ENCODE measurements at places on chromosomes 4 and X.

DNA sequence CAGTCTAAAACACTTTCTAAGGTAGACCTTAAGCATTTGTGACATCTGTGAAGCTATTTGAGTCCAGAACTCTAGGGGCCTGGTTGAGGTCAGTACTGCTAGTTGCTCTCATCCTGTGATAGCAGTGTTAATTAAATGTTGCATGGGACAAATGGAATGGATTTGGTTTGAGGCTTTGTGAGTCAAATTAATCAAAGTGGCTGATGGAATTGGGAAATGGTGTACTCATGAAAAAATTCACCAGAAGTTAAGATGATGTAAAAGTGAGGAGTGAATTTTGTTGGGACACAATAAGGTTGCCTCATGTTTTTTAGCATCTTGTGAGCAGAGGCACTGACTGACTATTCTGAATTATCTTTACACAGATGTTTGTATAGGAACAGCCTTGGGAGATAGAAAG is 99.2 kb upstream of the ARSJ start:
- peak; percentile 0 for DNase-seq

- no peak for DNase-seq
These were observed 54.6 kb downstream of the PROM1 start for GRCh38 chr4:16029262-16029661.

- DNase-seq = no peak
These were observed 66.4 kb downstream of the AMMECR1 start for GRCh38 chrX:110251526-110251925.

- DNase-seq = no peak
These were observed 273.4 kb downstream of the HS3ST1 start for GRCh38 chr4:11155208-11155867.

GRCh38 chr4:80266253-80266901 is at the start of gene FGF5:
TSS of gene FGF5 (plus strand) at chr4:80266664. CDS start at chr4:80266825, 161 bp downstream.
- DNase-seq = peak; percentile 98

- no peak for DNase-seq
These were observed 1072.3 kb downstream of the RAPGEF2 start for GRCh38 chr4:160175064-160175643.

GRCh38 chr4:76492055-76492454 is 57.0 kb downstream of the SHROOM3 start:
- DNase-seq = no peak

DNA sequence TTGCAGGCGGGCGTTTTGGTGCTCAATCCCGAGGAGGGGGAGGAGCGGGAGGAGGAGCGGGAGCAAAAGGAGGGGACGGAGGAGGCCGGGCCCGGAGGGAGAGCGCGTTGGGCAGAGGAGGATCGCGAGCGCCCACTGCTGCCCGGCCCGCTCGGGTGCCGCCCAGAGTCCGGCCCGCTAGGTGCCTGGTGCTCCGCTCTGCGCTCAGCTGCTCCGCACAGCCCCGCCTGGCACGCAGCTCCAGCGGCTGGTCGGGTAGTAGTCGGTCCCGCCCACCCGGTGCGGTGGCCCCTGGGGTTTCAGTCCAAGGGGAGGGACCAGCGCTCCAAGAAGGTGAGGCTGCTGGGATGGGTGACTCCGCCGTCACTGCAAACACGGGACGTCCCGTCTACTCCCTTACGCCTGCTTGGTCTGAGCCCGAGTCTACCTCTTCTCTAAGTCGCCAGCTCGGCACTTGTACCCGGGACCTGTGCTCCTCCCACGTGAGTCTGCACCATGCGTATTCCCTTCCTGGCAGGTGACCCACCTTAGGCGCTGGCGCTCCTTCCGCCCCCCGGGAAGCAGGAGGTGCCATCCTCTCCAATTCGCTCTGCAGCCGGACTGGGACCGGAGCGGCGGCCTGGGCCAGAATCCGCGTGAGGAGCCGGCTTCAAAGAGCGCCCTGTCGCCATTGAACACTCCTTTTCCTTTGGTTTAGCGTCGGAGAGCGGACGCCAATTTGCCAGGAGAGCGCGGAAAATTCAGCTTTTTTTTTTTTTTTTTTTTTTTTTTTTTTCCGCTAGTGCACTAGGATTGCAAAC is 405 bp upstream of the HS3ST1 start:
- no peak for DNase-seq

DNA sequence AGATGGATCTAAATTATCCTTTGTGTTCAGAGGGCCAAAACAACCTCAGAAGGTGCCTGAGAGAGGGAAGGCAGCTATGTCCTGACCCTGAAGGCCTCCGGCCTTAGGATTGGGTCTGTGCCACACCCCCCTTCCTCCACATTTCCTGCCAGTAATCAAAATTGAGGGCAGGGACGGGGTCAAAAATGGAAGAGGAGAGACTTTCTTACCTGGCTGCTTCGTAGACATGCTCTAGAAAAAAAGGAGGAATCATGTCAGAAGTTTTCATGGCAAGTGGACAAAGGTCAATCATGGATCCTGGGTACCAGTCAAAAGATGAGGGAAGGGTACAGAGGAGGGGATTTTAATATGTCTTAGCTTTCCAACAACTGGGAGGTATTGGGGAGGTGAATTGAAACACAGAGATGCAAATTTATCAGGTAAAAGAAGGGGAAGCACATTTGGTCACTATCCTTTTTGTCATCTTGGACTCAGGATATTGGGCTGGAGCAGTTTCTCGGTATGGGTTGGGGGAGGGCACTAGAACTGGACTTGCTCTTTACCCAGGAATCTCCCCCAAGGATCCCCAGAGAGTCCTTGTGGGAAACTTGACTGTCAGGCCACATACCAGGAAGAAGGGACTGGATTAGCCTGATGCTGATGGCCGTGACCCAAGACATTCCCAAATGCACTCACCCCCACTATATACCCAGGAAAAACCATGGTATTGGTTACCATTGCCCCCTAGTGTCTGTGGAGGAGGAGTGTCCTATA is 17.1 kb downstream of the VSIG4 start:
- no peak for DNase-seq

DNA sequence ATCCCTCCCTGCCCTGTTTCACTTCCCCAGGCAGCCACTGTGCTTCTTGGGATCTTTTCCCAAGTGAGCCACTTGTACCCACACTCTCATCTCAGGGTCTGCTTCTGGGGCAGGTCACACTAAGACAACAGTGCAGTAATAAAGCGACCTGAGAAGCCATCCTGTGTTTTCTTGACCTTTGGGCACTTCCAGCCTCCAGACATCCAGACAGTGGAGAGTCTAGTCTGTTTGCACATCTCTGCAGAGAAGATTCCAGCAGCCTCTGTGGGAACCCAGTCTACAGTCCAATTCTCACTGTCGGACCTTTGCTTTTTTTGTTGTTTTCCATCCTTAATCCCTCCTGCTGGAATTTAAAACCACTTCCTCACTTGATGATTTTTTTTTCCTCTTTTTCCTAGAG is 50.3 kb upstream of the ATP6AP2 start:
- DNase-seq = no peak

GRCh38 chr4:85968945-85969819 is 390.7 kb downstream of the MAPK10 start:
- peak; percentile 81 for DNase-seq

DNA sequence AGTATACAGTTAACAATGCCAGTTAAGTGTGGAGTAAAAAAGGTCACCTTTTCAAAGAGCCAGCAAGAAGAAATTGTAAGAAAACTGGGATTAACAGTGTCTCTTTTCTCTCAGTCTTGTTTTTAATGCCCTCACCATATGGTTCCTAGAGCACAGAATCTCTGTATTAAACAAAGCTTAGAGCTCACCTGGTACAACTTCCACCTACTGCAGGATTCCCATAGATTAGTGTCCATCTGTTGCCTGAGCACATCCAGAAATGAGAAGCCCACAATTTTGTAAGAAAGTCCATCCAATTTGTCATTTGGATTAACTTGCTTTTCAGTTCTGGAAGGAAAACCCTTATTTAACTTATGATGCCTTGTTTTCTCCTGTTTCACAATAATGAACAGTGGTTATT is 1037.1 kb downstream of the STPG2 start:
- DNase-seq = no peak

- DNase-seq = no peak
These were observed 134.3 kb downstream of the BMPR1B start for GRCh38 chr4:94892051-94892450.

DNA sequence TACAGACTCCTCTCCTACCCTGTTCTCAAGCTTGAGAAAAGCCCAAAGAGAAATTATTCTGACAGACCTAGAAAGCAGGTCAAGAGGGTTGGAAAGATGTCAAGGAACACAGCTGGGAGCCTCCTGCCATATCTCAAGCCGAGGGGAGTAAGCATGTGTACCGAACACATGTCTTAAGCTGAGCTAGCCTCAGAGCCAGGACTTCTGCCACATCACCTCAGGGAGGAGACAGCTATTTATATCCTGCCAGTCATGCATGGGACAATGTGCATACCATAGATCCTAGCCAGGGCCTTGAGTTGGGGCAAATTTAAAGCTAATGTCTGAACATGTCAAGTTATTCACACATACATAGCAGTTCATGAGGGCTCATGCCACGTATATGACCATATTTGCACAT is 11.8 kb downstream of the TMEM31 start:
- DNase-seq = peak; percentile 29

GRCh38 chr4:111991797-111992196 is 153.5 kb upstream of the FAM241A start:
- peak; percentile 70 for DNase-seq

GRCh38 chr4:153909672-153910071 is 120.8 kb upstream of the SFRP2 start:
- no peak for DNase-seq

GRCh38 chr4:119774840-119775239 is 146.2 kb upstream of the PDE5A start:
- no peak for DNase-seq

DNA sequence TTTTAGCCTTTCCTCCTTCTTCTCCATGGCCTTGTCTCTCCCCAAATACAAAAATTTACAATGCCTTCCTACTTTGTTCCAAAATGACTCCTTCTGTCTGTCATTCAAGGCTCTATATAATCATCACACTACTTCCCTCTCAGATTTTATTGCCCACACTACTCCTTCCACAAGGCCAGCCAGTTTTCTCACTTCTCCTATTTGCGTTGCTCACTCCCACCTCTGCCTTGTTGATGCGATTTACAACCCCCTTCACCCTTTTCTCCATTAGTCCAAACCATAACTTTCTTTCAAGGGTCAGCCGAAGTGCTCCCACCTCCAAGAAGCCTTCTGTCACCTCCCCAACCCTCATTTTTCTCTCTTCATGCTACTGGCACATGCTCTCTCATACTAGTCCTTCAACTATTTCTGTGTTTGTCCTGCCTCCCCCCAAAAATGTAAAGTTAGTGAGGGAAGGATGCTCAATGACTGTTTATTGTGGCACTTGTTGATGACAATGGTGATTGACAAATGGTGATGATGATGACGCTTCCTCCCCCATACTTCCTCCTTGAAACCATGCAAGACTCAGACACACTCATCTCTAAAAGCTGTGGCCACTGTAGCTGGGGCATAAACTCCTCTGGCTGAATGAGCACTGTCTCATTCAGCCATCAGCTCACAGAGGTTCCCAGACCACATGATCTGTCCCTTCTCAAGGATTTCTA is 2.7 kb upstream of the XKRX start:
- no peak for DNase-seq

DNA sequence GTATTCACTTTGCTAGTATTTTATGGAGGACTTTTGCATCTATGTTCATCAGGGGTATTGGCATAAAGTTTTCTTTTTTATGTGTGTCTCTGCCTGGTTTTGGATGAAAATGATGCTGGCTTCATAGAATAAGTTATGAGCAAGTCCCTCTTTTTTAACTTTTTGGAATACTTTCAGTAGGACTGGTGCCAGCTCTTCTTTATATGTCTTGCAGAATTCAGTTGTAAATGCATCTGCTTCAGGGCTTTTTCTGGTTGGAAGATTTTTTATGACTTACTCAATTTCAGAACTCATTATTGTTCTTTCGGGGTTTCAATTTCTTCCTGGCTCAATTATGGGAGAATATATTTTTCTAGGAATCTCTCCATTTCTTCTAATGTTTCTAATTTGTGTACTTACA is 9.1 kb upstream of the CSN2 start:
- no peak for DNase-seq

DNA sequence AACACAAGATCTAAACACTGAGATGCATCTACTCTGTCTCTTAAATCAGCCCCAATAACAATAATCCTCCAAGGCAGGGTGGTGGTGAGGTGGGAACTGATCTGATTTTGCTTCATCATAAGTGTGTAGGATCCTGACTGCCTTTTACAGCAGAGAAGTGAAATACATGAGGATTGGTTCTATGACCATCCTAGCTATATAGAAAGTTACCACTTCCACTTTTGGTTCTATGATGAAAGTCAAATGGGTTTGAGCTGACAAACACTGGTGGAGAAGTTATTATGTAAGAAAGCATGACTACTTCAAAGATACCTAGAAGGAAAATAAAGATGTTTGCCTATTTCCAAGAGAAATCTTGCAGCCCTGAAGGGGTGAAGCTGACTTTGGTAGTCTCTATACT is 181.6 kb downstream of the NKX6-1 start:
- DNase-seq = no peak

DNA sequence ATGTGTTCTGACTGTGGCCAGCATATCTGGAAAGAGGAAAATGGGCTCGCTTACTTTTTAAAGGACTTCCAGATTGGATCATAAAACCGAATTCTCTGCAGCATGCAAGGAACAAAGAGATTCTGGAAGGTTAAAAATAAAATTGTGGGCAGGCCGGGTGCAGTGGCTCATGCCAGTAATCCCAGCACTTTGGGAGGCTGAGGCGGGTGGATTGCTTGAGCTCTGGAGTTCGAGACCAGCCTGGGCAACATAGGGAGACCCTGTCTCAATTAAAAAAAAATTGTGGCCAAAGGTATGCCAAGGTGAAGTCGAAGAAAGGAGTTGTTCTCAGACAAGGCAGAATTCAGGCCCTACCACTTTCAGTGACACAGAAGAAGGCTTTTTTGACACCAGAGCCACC is 37.8 kb downstream of the NELFA start:
- DNase-seq = no peak

DNA sequence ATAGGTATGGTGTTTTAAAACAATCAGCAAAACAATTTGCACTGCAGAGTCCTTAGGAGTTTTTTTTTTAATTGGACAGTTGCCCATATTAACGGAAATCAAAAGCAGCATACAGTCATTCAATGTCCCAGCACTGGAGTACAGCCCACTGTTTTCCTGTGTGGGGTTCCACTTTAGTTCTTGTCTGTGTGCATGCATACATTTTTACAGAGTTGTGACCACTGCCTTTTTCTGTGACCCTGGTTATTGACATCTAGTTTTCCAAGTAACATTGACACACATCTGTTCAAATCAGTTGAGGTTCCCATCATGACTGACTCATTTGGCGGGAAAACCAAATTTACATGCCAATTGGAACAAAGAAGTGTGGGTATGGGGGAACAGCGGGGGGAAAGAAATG is 83.3 kb downstream of the HPRT1 start:
- no peak for DNase-seq

Measured in HFFc6 (cell line).